ENCODE measurements at places on chromosomes 16 and 17. TPM values are rescaled to one million over a fixed set of nuclear protein-coding genes. Genes with fewer than 3 reads are reported as not detected.
A peak's percentile ranks its signal among the peaks of the same experiment; 100 is the strongest.

Gene AGRP
- total RNA-seq, result 1.9 TPM

Gene RAB37
- 5.9 TPM for total RNA-seq

GRCh38 chr16:13606804-13607203 lies 313.1 kb upstream of the ERCC4 start:
- DNase-seq, result no peak

GRCh38 chr16:67951485-67951884 lies 7.6 kb upstream of the LCAT start:
- no peak for DNase-seq

Gene ZSCAN10
- not detected for total RNA-seq

Gene RNU2-1
- total RNA-seq, result not detected

- peak; percentile 72 for DNase-seq
Measured at GRCh38 chr17:36544044-36544306, 744 bp upstream of the GGNBP2 start.

Gene HOXB3
- total RNA-seq, result 1.8 TPM

GRCh38 chr16:67165121-67166078 lies 855 bp downstream of the HSF4 start:
- DNase-seq, result no peak

GRCh38 chr17:247767-248166 lies 66.3 kb upstream of the DOC2B start:
- DNase-seq, result no peak

All from hepatocyte (in vitro differentiated cells).